Stimulated activated CD8-positive, alpha-beta memory T cell treated with anti-CD3 and anti-CD28 coated beads, Interleukin-4, amount 100 ng/mL, for 1 hour (primary cell): ENCODE measurements at places on chromosomes 3 and 15.

DNA sequence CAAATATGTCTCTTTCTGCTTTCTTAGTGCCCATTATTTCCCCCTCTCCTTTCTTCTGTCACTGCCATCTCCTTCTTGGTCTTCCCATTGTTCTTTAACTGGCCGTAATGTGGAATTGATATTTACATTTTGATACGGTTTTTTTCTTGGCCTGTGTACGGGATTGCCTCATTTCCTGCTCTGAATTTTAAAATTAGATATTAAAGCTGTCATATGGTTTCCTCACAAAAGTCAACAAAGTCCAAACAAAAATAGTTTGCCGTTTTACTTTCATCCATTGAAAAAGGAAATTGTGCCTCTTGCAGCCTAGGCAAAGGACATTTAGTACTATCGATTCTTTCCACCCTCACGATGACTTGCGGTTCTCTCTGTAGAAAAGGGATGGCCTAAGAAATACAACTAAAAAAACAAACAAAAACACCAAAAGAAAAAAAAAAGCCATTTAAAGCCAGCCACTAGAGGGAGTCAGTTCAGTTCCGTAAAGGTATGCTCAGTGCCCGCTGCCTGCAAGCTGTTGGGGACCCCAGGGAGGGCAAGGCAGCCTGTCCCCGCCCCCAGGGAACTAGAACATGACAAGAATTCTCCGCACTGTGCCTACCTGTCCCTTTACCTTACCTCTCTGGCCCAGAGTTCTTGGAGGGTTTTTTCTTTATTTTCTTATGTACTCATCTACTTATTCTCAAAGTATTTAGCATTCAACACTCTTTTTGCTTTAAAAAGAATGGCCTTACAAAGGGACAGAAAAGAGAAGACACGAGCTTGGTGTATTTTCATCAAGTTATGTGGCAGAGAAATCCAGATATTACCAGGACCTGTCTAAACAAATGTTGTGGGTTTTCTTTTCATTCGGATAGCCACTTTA lies 30.0 kb upstream of the NR2E3 start:
- no peak for DNase-seq

GRCh38 chr3:63951492-63952247 lies 39.5 kb upstream of the SCAANT1 start:
- no peak for DNase-seq

- no peak for DNase-seq
Observed at GRCh38 chr3:122892118-122892960, 97.5 kb downstream of the SLC49A4 start.

DNA sequence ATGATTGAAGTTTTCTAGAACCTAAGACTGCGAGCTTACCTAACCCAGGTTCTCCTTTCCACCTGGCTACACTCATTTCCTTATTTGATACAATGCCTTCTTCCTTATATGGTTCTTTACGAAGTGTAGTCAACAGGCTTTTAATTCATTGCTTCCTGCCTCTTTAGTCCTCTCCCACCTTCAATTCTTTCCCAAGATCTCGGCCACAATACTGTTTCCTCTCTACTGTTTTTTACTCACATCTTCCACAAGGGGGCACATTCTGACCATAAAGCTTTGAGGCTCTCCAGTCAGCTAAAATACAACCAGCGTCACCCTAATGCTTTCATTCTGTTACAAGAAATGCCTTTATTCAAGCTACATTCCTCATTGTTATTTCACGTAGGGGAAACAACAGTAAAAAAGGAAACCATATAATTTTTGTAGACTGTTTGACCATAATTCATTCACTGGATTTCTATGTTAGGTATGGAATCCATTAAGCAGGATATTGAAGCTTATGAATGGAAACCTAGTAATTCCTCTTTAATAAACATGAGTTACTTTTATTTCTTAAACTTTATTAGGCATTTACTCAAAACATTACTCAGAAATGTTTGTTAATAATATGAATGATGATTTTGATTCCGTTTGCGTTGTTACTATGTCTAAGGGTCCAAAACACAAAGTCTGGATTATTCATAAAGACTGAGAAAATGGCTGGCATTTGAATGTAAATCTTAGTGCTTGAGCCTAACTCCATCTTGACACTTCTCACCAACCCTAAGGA lies 29.5 kb upstream of the VEPH1 start:
- DNase-seq = no peak

DNA sequence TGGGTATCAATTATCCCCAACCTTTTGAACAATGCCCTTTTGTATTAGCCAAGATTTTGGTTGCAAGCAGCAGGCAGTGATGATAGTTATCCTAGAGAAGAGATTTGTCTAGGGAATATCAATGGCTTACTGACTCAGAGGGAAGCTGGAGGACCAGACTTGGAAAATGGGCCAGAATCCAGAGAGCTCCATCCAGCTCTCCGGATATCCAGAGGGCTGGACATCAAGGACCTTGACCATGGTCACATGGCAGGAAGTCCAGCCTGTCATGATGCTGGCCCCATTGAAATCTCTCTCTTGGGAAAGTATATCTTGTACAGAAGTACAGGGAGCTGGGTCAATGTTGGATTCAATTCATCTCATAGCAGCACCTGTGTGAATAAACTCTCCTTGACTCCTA lies 148.5 kb upstream of the PDZRN3 start:
- DNase-seq = no peak

GRCh38 chr3:32882603-32883025 lies 64.8 kb downstream of the TRIM71 start:
- DNase-seq = no peak

- no peak for DNase-seq
Observed at GRCh38 chr3:178058629-178059028, 477.6 kb upstream of the KCNMB2 start.

- no peak for DNase-seq
Observed at GRCh38 chr3:184503647-184504046, 57.9 kb upstream of the EPHB3 start.

DNA sequence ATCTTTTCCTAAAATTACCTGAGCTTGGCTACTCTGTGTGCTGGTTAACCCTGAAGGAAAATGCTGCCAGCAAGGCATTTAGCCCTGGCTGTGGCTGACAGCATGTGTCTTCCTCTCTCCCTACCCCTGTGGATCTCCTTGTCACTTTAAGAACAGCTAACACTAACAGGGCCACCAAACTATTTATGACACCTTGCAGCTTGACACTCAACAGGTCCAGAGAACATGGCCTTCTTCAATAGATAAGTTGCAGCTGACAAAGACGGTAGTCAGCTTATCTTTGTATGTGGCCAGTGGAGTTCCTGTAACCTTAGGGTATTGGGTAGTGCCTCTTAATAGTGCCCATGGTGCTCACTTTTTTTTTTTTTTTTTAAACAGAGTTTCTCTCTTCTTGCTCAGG lies 32.0 kb upstream of the COPB2 start:
- no peak for DNase-seq

- no peak for DNase-seq
Observed at GRCh38 chr3:32493437-32494414, 8.9 kb downstream of the CMTM6 start.

DNA sequence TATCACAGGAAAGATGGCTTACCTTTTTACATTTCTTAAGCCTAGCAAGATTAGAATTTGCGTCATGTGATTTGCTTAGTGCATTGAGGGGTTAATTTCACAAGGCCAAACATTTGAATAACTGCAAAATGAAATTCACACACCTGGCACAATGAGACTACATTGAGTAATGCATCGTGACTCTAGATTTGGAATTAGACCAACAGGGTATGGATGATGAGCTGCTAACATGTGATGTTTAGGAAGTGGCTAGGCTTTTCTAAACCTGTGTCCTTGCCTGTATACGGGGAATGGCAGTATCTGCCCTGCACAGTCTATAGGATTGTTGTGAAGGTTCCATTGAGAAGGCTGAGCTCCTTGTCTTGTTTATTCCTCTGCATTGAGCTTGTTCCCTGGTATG lies 160.1 kb downstream of the MFSD1 start:
- DNase-seq = no peak

GRCh38 chr3:112464264-112464663 lies 35.0 kb downstream of the BTLA start:
- no peak for DNase-seq

- DNase-seq = no peak
Observed at GRCh38 chr3:180782195-180782984, 103.1 kb upstream of the CCDC39 start.

GRCh38 chr3:98778852-98779413 lies 15.8 kb downstream of the ST3GAL6 start:
- DNase-seq = no peak

- no peak for DNase-seq
Observed at GRCh38 chr15:27123808-27124207, 152.8 kb downstream of the GABRG3 start.

DNA sequence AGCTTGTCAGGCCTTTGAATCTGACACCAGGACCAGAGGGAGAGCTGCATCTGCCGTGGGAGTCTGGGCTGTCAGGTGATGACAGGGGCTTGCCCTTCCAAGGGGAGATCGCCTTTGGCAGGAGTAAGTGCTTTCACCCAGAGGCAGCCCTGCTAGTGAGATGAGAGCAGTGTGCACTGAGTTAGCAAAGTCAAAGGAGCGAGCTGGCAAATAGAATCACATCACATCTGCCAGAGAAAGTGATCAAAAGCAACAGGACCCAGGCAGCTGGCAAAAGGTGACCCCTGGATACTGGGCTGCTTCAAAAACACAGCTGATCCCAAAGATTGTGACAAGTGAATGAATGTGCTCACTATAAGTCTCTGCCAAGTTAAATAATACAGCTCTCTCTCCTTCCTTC lies 36.1 kb upstream of the PYDC2 start:
- no peak for DNase-seq

- no peak for DNase-seq
Observed at GRCh38 chr15:45785897-45786296, 151.1 kb downstream of the SQOR start.

DNA sequence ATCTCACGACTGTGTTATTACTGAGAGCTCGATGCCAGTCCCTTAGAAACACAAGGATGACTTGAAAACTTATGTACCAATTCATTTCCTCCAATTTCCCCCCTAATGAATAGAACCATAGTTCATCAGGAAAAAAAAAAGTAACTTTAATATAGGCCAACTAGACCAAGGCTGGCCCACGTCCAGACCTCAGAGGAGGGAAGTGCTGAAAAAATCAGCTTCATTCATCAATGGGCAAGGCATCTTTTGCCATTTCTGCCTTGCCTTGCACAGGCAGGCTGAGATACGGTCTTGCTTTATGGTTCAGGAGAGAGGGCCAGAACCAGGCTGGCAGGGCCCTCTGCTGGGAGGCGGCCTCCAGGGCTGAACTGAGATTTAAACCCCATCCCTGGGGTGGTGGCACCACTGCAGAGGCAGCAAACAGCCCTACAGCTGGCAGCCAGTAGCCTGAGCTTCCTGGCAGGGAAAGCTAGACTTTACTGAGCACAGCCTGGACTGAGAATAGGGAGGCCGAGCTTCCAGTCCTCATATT lies 104.1 kb upstream of the TNFAIP8L3 start:
- DNase-seq = no peak
